ENCODE measurements at places on chromosomes 5 and 9.

GRCh38 chr9:91160181-91160580 lies 201.5 kb downstream of the AUH start:
- DNase-seq = no peak

GRCh38 chr5:33936004-33936380 lies 194 bp upstream of the RXFP3 start:
- DNase-seq = no peak

- DNase-seq = no peak
These were observed 103.5 kb downstream of the CDC42SE2 start for GRCh38 chr5:131367219-131367860.

DNA sequence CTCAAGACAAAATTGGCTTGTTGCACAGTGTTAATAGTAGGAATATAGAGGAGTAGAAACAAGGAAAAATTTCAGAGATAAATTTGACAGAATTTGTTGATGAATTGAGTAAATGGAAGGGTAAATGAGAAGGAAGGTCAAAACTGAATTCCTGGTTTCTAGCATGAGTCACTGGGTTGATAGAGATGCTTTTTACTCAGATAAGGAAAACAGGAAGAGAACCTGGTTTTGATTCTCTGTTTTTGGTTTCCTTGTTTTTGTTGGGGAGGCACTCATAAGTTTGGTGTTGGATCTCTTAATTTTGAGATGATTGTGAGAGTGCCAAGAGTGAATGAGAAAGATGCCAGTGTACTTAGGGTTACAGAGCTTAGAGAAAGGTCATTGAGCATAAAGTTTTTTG lies 7.1 kb downstream of the LRRC70 start:
- no peak for DNase-seq

DNA sequence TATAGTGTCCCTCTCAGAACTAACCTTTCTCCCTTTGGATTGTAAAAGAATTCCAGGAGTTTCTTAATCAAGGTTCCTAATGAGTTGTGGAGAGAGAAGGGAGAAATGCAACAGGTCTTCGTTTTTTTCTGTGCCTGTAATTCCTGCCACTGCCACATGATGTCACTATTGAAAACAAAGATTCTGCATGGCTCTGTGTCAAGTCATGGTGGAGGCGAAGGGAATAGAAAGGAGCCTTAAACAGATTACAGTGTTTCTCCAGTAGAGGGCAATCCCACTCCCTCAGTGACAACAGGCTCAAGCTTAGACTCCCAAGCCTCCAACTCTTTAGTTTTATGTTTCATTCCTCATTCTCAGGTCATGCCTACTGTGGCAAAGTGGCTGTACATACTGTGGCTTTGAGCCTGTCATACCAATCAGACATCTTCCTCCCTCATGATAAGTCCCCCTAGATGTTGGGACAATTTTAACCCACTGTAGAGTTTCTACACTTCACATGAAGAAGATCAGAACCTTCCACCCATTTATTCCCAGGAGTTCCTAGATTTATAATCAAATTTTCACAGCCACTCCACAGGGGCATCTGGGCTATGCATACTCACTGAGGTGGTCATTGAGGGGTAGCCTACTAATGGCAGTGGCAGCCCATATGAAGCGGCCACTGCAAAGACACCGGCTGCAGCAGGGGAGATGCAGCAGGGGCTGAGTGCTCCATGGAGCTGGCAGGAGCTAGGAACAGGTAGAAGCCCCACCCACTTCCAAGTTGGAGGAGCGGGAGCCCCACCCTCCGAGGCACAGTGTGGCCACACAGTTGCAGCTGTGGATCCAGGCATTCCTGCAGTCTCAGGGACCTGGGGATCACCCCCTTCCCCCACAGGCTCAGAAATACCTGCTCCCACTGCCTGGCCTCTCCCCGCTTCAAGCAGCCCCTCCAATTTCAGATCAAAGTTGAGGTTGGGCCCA lies 97.4 kb upstream of the TRIM32 start:
- DNase-seq = no peak

DNA sequence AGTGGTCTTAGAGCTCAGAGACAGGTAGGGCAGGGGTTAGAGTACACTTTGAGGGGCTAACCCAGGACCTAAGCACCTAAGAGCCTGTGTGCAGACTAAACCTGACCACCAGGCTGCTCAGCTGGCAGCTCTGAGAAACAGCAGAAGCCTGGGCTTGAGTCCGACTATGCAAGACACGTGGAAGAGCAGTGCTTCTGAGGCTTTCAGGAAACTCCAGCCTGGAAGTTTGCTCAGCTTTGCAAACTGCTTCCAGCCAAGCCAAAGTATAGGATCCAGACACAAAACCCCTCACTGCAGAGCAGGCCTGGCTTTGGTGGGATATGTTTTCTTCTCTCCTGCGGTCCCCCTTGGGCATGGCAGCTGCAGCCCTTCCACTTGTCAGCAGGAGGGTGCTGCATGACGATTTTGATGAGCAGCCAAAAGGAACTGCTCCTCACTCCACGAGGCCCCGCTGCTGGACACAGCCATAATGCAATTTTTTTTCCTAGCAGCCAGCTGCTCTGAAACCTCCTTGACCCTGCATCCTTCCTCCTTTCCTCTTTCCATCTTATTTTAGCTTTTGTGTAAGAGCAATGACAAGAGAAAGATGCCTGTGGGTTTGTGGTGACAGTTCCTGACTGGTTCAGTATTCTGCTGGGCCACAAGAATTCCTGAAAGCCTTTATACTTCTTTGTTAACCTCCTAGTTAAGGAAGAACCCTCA lies 123.1 kb downstream of the LIFR start:
- DNase-seq = no peak

GRCh38 chr9:99237356-99237755 lies 15.3 kb downstream of the SEC61B start:
- DNase-seq = no peak

GRCh38 chr9:79667817-79668436 lies 96.2 kb downstream of the TLE4 start:
- DNase-seq = no peak

- DNase-seq = no peak
These were observed 70.5 kb upstream of the HMHB1 start for GRCh38 chr5:143741421-143741820.

DNA sequence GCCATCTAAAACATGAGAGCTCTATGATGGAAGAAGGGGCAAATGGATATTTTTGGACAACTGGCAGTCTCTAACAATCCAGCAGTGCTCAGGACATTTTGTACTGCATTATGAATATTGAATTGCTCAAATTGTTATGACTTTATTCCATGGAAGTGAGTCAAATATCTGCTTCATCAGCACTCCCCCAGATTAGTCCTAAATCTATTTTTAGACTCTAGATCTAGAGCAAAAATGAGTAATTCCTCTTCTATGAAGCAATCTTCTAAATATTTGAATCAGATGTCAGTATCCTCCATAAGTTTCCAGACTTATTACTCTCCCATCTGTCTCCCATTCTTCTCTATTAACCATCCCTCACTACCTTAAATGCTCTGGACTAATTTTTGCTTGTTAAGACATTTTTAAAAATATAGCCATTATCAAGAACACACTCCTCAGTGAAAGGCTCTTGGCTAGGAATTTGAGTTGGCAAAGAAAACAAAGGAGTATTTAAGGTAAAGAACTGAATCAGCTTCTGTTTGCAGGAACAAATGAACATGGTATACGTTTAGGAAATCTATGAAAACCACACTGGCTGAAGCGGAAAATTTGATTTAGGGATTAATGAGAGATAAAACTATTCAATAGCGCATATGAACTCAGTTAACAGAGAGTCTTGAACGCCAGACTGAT lies 300.9 kb downstream of the MCTP1 start:
- no peak for DNase-seq

GRCh38 chr5:169860585-169860984 lies 119.7 kb downstream of the INSYN2B start:
- DNase-seq = no peak

- DNase-seq = no peak
These were observed 65.1 kb downstream of the BASP1 start for GRCh38 chr5:17282283-17283120.
